ENCODE measurements at places on chromosomes 11 and 22.
A peak's percentile ranks its signal among the peaks of the same experiment; 100 is the strongest.

DNA sequence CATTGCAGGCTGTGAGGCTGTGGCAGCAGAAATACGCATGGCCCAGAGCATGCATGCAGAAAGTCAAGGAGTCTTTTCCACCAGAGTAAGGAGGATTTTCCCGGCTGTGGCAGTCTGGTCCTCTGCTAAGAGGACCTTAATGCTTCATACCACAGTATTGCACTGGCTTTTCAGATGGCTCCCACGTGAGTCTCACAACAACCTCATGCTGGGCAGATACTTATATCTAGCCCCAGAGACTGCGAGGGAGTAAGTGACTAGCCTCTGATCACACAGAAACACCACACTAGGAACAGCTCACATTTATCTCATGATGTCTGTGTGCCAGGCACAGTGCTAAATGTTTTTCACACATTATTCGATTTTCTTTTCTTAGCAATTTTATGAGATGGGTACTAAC lies 8.0 kb downstream of the CRY2 start:
- no peak for DNase-seq

DNA sequence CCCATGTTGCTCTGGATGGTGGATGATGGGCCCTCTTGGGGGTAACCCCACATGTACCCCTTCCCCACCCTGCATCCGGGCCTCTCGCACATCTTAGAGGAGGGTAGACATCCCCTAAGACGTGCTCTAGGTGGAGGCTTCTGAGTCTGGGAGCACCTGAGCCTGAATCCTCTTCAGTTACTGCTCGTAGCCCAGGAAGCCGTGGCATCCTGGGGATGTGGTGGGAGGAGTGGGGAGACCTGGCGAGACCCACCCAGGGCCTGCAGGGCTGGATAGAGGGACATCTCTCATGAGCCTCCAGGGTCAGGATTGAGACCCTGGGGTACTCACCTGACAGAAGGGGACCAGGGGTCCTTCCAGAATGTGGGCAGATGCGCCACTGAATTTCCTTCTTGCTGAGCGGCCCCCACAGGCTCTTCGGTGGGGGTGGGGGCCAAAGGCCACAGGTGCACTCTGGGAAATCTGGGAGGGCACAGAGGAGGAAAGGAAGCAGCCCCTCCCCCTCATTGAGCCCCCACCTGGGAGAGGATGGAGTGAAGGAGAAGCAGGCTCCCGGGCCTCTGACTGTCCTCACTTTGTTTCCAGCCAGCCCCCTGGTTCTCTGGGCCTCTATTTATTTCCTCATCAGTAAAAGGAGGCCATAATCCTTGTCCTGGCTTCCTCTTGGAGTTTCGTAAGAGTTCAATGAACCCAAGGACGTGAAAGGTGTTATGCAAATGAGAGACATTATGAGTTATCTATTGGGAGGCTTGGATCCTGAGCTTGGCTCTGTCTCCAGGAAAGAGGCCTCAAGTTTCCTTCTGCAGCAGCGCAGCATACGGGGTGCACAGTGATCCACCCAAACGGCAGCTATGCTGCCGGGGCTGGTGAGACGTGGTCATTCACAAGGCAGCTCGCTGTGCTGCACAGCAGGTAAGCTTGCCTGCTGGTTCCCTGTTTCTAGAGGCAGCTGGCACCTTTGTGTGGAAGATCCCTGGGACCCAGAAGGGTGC lies 31.2 kb downstream of the KCNJ4 start:
- no peak for DNase-seq

GRCh38 chr11:96464700-96465307 lies 75.0 kb downstream of the JRKL start:
- DNase-seq: peak; percentile 72

- DNase-seq: peak; percentile 21
Measured at GRCh38 chr22:21951931-21952465, 650 bp downstream of the PPM1F start.

DNA sequence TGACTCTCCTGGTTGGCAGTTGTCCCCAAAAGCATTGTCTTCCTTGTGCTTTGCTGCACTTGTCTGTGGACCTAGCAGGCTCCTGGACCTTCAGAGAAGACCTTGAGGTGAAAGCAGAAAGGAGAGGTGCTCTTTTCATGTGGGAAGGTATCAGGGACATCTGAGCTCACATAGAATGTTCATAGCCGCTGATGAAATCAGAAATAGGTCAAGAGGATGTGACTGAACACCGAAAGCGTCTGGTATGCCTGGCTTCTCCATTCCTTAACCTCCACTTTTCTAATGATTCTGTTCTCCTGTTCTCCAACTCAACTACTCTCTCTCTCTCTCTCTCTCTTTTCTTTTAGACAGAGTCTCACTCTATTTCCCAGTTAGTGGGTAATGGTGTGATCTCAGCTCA lies 6.2 kb upstream of the CUL5 start:
- no peak for DNase-seq

DNA sequence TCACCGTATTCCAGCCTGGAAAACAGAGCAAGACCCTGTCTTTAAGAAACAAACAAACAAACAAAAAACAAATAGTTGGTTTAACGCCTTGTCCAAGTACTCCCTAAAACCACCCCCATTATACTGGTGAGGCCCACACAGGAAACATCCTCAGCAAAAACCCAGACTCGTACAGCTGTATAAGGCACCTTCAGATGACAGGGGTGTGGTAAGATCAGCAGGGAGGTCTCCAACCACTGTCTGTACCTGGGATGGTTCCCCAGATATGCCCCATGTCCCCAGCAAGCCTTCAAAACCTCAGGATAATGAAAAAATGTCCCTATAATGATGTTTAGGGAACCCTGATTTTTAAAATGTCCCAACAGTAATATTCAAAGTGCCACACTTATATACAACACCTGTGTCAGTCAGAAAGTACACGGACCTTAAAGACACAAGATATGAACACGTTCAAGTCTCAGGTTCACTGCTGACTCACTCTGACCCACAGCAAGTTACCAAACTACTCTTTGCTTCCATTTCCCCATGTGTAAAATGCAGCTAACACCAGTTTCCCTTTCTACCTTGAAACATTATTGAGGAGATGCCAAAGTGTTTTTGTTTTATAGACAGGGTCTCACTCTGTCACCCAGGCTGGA lies 9.3 kb downstream of the SF3A1 start:
- no peak for DNase-seq

- DNase-seq: no peak
Measured at GRCh38 chr11:119027561-119028345, 2.9 kb downstream of the SLC37A4 start.

GRCh38 chr11:76621466-76621865 lies 49.1 kb downstream of the LRRC32 start:
- no peak for DNase-seq

DNA sequence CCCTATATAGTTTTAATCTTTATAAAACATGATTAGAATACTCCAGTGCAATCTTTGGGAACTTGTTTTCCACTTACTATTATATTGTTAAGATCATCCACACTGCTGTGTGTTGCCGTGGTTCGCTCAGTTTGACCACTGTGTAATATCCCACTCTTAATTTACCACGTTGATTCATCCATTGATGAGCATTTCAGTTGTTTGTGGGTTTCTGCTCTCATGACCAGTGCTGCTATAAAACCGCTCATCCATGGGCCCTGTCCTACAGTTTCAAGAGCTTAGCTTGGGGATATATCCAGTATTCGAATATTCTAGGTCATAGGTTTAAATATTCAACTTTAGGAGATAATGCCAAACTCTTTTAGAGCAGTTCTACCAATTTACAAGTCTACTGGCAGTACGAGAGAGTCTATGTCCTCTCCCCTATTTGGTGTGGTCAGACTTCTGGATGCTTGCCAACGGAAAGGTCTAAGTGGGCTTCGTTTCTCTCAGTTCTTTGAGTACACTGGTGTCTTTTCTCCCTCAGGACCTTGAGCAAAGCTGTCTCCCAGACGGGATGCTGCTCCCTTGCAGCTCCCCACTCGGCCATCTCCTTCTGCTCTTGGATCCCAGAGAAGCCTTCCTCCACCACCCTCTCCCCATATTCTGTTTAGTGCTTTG lies 94.9 kb upstream of the ALX4 start:
- no peak for DNase-seq

DNA sequence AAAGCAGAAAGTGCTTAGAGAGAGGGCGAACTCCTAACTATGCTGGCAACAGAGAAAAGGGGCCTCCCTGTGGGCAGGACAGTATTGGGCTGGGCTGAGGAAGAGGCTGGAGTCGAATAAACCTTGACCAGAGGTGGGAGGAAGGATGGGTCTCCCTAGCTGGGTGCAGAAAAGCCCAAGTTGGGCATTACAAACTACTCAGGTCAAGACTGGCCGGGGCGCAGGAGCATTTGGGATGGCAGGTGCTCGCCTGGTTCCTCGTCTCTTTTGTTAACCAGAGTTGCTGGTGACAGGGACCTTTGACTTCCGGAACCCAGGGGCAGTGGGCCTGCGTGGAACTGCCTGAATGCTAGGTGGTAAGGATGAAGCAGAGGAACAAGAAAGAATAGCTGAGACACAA lies 80.3 kb upstream of the SHISAL1 start:
- DNase-seq: no peak

- no peak for DNase-seq
Measured at GRCh38 chr22:46357711-46358520, 22.4 kb downstream of the TRMU start.

GRCh38 chr11:2260491-2261364 lies 9.7 kb downstream of the ASCL2 start:
- no peak for DNase-seq

DNA sequence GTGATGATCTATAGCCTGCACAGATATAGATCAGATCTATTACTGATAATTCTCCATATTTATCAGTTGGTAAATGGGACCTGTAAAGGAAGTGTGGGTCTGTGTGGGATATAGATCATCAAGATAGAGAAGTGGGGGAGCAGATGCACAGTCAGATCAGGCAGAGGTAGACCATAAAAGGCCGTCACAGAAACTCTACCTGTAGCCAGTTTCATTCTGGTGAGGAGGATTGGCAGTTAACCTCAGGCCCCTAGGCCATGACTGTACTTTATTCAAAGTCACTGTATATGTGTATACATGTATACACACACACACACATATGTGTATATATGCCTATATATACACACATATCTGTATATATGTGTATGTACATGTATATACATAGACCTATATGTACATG lies 69.1 kb downstream of the ADM start:
- no peak for DNase-seq

DNA sequence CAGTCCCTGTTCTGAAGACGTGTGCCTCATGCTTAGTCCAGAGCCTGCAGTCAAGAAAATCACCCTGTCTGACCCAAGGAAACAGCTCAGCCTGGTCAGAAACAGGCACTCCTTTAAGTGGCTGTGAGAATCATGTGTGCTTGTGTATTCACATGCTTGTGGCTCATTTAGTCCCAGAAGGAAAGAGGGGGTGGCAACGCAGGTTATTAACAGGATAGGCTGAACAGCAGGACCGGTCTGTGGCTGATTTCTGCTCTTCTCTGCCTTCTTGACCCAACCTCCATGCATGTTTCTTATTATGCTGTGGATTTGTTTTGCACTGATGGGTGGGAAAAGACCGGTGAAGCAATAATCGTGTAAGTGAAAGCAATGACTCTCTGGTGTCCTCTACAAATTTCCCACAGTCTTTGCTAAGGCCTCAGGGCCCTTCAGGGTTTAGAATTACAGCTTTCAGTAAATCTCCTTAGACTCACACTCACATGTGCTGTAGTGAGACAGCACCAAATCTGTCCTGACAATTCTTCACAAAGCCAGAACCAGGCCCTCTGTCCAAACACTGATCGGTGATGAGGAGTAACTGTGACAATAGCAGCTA lies 288.1 kb downstream of the ETS1 start:
- peak; percentile 74 for DNase-seq

DNA sequence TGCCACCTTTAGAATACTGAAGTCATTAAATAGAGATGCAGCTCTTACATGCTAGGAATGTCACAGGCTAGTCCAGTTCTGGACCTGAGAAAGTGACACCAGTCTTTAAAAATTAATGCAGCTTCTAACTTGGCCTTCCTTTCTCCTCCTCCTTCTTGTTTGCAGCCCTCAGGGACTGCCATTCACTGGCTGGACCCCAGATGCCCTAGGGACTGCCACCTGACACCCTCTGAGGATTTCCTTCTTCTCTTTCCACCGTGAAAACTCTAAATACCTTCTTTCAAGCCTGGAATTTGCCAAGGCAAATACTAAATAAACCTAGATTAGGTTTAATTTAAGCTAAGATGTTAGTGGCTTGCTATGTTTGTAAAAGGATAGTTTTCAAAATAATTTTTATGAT lies 78.4 kb downstream of the MUC15 start:
- no peak for DNase-seq

- DNase-seq: no peak
Measured at GRCh38 chr11:14136561-14136960, 174.0 kb downstream of the SPON1 start.

GRCh38 chr11:31860391-31860790 lies 49.3 kb upstream of the PAX6 start:
- DNase-seq: no peak

GRCh38 chr11:134762248-134763029 lies 350.4 kb upstream of the B3GAT1 start:
- peak; percentile 19 for DNase-seq

GRCh38 chr22:23466351-23466750 lies 113.7 kb downstream of the IGLL1 start:
- no peak for DNase-seq

DNA sequence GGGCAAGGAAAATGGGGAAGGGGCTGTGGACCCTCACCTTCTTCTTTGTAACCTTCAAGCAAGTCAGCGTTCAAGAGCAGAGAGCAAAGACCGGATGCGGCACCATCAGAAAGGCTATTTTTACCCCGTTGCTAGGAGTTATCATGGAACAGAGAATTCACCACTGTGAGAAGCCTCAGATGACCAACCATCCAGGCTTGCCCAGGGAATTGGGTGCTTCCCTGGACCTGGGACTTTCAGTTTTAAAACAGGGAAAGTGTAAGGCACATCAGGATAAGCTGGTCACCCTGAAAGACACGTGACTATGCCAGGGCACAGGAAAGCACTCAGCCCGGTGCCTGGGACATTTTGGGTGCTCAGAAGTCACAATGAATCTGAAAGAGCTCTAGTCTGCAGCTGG lies 10.4 kb downstream of the GALNT18 start:
- no peak for DNase-seq

DNA sequence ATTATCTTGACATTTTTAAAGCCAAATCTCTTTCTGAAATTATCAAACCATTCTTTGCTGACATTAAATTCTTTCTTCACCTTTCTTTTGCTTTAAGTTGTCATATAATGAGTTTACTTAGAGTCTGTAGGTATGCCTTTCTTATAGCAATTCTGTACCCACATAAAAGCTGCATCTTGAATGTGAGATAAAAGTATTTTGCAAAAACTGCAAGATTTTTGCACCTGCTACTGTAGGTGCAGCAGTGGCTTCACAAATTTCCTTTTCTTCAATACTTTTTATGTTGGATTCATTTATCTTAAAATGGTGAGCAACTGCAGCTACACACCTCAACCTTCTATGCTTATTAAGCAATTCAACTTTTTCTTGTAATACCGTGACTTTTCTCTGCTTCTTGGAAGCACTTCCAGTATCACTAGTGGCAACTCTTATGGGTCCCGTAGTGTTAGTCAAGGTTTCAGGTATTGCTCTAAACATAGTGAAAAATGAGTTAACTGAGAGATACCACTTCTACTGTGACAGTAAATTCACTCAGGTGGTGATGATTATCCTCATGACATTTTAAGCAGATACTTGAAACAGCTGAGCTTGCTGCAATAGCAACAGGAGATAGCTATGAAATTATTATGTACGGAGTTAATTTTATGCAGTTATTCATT lies 18.8 kb downstream of the ZFP91 start:
- DNase-seq: no peak

GRCh38 chr11:62393735-62394134 lies 25.1 kb upstream of the SCGB1A1 start:
- DNase-seq: no peak

GRCh38 chr22:40076702-40077645 lies 82.2 kb downstream of the FAM83F start:
- peak; percentile 14 for DNase-seq
